Hindlimb muscle (tissue), 1 donor: ENCODE measurements at places on chromosomes 12 and 14.

GRCh38 chr12:109302770-109303169, 6.3 kb downstream of the FOXN4 start:
- no peak for DNase-seq

- no peak for DNase-seq
These were observed 117.7 kb downstream of the ZFP36L1 start for GRCh38 chr14:68675233-68675577.

DNA sequence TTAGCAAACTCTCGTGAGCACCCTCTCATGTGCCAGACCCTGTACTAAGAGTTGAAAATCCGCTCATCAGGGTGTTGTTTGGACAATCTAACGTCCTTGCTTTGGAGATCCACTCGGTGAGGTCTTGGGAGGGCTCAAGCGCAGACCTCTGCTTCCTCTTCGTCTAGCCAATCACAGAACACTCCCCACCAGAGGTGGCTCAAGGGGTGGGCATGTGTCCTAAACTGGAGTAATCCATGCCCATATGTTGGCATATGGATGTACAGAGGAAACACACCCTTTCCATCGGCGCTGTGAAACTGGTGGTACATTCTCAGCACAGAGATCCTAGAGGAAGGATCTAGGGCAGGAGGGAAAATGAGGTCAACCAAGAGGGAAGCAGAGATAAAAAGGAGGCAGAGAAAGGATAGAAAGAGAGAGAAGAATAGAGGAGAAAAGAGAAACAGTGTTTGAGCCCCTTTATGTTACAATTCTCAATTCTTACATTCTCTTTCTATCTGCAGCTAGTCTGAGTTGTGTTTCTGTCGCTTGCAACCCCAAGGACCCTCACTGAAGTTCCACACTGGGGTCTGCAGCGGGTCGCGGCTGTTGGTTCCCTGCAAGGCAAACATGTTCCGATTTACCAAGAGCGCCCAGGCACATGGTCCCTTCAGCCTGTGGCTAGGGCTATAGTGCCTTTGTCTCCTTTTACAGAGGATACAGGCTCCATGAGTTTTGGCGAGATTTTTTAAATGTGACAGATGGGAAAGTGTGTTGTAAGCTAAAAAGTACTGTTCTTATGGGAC, 40.5 kb downstream of the DLK1 start:
- DNase-seq, result no peak

DNA sequence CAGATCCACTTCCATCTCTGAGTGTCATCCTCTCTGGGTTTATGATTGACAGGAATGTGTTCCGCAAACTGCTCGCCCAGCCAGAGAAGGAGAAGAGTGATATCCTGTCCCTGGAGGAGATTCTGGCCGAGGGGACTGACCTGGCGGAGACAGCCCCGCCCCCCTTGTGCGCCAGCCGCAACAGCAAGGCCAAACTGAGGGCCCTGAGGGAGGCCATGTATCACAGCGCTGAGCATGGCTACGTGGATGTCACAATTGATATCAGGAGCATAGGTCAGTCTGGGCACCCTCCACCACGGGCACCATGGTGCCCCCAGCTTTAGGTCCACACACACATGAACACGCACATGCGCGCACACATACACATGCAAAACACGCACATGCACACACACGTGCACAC, 67.5 kb upstream of the PWP1 start:
- DNase-seq, result no peak

DNA sequence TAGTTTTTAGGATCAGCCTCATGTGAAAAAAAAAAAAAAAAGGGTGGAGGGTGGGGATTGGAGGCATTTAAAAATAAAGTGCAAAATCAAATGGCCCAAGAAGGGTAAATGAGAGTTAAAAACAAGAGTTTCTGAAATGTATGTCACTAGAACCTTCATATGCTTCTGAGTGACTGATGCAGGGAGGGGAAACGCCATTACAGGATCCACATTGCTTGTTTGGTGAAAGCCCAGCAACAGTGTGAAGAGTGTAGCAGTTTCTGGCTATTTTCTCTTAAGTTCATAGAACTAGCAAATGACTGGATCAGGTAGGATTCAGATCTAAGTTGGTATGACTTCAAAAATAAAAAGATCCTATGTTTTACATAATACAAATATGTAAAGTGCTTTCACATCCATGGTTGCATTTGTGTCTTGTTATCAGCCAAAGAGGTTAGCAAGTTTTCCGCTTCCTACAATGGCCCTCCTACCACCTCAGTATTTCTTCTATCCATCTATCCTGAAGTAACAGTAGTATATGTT, 2.9 kb downstream of the CHPT1 start:
- no peak for DNase-seq

DNA sequence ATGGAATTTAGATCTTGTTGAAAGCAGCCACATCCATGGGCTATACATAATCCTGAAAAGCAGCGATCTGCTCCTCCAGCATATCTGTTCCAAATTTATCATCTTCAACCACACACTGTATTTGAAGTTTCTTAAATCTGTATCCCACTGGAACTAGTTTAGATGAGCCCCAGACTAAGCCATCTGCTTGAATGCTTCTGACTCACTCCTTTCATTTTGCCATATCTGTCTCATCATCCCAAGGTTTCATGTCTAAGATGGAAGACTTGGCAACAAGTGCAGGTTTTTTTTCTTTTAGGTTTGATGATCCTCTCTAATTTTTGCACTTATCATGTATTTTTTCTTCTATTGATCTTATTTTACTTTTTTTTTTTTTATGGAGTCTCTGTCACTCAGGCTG, 54.4 kb upstream of the TMEM263 start:
- DNase-seq, result no peak

GRCh38 chr12:96858162-96858561, 48.9 kb upstream of the NEDD1 start:
- no peak for DNase-seq

DNA sequence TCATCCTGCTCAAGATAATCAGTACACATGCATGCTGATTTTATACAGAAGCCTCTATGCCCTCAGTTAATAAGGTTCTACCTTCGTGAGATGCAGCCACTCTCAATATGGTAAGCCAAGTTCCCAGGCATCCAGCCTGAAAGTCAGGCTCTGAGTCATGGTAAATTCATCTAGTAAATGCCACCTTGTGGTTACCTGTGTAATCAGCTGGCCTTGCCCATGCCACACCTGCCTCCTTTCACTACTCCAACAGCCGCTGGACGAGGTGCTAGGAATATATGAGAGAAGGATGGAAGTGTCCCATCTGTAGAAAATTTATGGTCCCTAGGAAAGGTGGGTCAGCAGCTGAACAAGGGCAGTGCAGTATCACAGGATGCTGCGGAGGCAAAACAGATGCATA, 207.3 kb downstream of the SSPN start:
- no peak for DNase-seq

DNA sequence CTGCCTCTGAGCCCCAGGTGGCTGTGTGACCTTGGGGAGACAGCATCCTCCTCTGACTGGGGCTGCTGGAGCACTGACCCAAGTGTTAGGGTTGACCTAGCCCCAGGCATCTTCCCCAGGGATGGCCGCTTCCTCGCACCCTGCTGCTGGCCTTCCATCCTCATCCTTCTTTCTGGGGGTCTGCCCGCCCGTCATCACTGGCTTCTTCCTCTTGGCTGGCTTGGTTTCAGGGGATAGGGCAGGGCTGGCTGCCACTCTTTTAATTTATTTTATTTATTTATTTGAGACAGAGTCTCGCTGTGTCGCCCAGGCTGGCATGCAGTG, 3.5 kb downstream of the TEDC1 start:
- DNase-seq, result no peak

GRCh38 chr14:23521785-23522640, 29.6 kb downstream of the ZFHX2 start:
- DNase-seq, result no peak
